AG04449 (cell line): ENCODE measurements at places on chromosomes 3 and 15.

DNA sequence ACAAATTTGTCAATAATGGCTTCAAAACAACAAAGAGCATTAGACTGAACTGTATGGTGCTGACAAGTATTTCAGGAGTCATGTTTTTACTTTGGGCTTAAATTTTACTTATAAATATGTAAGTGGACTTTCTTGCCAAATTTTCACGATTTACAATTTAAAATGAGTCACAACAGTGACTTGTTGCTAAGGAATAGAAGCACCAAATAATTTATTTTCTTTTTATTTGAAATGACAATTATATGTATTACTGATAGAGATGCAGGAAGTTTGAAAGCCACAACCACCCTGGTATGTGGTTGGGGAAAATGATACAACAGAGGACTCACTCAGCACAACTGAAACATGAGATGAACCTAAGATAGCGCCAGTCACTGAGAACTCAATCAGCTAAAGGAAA is 90.3 kb downstream of the FMN1 start:
- DNase-seq = peak; percentile 50

DNA sequence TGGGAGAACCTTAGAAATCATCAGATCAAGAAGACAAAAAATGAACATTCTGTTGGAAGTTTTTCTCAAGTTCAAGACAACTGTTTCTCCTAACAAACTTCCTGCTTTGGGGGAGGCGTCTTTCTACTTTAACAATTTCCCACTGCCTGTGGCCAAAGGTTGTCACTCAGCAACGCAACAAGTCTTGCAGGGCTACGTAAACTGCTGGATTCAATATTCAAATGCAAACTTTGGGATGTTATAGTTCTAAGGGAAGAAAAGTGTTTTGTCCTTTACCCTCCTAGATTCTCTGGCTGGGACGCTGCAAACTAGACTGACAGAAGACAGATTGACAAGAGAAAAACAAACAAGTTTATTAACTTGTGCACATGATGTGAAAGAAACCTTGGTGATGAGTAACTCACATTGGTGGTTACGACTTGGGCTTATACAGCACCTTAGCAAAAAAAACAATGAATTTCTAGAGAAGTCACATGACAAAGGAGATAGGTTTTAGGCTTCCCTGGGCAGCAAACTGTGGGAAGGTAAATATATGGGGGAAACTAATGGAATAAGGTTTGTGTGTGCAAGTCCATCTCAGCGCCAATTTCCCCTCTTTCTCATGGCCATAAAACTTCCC is 34.0 kb upstream of the ARPIN start:
- DNase-seq = no peak

- no peak for DNase-seq
These were observed 108.7 kb downstream of the MYO9A start for GRCh38 chr15:72009222-72009621.

DNA sequence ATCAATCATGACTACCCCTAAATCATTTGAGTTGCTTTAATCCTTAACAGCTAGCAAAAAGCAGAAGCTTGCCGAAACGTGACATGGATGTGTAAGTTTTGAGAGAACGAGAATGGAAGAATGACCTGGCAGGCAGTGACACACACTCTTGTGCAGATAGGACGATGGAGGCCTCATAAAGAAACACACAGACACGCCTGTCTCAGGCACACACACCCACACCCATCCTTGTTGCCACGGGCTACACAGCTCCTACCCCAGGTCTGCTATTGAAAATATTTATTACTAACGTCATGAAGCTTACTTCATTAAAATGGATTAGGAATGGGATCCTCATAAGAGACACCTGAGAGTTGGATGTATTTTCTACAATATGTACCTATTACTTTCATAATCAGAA is 8.5 kb downstream of the MYO5C start:
- no peak for DNase-seq

GRCh38 chr3:124766113-124767095 is 36.2 kb downstream of the UMPS start:
- DNase-seq = no peak

DNA sequence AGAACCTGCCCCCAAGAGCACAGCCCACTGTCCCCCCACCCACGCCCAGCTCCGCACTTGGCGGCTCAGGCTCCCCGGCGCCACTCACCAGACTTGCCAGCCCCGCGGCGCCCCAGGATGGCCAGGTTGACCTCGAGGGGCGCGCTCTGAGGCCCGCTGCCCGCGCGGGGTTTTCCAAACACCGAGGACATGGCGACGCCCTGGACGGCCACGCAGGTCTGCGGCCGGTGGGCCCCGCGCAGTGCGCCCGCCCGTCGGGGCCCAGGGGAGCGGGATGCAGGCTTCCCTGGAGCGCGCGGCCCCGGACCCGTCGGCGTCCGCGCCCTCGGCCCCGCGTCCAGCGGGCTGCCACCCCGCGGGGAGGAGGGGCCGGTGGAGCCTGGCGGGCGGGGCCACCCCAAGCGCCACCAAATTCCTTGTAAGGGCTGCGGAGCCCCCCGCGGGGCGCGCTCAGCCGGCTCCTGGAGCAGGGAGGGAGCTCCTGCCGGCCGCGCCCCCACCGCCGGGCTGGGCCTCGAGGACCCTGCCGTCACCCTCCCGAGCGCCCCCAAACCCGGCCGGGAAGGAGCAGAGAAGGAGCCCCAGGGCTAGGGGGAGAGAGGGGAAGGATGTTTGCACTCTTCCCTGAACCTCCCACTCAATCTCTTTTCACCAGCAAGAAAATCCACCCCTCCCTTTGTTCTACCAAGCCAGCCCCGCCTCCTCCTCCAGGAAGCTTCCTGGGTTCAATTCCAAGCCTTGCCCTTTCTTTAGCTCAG is at the start of gene RASL12:
Gene RASL12 (minus strand): TSS at position 347 of the 758 bp plus-strand sequence. CDS start 156 bp downstream, at position 191.
- DNase-seq = no peak

- no peak for DNase-seq
These were observed 133.3 kb downstream of the CMSS1 start for GRCh38 chr3:99950921-99951320.

GRCh38 chr3:149215515-149215914 is 6.1 kb downstream of the CP start:
- no peak for DNase-seq

DNA sequence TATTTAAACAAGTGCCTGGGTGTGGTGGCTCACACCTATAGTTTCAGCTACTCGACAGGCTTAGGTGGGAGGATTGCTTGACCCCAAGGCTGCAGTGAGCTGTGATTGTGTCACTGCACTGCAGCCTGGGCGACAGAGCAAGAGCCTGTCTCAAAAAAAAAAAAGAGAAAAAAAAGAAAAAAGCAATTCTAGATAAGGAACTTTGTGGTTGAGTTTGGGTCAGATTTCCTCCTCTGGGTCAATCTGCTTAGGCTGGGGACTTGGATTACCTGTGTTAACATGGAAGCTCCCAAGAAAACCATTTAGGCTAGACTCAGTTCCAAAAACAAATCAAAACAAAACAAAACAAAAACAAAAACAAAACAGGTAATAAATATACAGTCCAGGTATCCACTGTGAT is 50.0 kb downstream of the ITPR1 start:
- DNase-seq = no peak

DNA sequence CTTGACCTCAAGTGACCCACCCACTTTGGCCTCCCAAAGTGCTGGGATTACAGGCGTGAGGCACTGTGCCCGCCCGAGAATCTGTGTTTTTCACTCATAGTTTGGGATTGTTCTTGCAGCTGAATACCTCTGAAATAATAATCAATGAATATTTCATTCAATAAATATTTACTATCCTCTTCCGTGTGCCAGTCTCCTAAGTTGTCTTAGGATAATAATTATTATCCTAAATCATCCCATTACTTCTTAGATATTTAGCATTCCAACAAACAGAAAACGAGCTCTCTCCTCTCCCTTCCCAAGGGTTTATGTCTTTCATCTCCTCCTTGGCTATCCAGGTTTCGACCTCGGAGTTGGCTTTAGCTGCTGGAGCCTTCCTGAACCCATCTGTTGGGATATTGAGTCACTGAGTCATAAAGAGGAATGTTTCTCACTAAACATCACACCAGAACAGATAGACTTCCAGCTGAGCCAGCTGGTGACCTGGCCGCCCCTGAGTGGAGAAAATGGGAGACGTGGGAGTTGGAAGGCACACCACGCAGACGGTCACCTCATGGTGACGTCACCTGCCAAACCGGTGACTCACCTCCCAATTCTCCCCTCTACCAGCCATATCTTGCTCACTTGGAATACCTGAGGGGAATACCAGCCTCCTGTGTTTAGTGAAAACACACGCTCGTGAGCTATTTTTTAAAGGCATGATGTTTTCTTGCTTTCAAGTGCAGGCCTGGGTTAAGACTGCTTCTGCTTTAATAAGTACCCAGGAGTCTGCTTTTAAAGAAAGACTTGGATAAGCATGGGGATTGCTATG is 43.9 kb downstream of the BHLHE40 start:
- DNase-seq = peak; percentile 93

DNA sequence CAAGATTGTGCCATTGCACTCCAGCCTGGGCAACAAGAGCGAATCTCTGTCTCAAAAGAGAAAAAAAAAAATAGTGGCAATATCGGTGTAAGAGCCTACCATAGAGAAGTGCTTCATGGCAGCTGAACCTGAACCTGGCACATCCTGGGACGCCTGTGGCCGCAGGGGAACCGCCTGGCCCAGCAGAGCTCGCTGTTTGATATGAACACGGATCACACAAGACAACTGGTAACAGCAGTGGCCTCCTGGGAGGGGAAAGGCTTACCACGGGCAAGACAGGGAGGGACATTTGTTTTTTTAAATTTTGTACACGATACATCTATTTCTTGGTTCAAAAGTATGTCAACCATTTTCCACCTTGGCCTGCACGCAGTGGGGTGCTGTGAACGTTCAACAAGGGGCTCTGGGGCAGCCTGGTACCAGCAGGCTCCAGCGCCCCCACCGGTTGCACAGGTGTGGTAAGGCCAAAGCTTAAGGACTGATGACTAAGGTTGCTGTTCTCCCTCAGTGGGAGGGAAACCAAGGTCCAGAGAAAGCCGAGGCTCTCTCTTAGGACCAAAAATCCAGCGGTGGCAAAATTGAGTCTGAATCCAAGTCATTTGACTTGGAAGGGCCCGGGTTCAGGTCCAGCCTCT is 21.7 kb upstream of the EPHB3 start:
- DNase-seq = no peak

DNA sequence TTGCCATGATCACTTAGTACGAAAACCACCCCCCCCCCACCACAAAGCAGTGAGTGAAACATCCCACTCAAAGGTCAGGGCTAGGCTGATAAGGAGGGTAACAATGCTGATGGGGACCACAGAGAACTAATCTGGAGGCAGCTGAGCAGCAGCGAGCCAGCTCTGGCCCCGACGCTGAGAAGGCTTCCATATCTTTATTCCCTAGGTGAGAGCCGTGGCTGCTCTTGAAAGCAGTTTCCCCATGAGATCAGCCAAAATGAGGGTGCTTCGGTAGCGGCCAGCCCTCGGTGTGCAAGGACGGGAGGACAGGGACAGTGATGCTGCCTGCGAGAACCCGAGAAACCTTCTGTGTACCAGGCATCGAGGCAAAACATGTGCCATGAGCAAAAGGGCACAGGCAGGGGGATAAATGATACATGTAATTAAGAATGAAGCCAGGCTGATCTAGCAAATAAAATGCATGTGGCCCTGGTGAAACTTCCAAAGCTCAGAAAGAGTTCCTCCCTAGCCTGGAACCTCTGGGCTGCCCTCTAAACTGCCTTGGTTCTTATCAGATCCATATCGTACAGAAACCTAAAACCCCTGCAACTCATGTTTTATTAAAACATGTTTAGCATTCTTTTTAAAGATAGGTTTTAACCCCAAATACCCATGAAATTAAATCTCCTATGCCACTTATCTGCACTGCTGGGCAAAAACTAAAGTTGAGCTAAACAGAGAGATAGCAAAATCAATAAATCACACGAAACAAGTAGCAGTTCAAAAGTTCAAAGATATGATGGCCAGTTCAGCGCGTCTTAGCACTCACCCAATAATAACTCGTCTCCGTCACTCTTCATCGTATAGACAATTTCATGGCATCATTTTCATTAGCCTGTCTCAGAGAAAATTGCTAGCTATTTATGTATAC is 337.3 kb downstream of the FOXP1 start:
- DNase-seq = no peak

- no peak for DNase-seq
These were observed 2.5 kb upstream of the ETFA start for GRCh38 chr15:76313731-76314130.

DNA sequence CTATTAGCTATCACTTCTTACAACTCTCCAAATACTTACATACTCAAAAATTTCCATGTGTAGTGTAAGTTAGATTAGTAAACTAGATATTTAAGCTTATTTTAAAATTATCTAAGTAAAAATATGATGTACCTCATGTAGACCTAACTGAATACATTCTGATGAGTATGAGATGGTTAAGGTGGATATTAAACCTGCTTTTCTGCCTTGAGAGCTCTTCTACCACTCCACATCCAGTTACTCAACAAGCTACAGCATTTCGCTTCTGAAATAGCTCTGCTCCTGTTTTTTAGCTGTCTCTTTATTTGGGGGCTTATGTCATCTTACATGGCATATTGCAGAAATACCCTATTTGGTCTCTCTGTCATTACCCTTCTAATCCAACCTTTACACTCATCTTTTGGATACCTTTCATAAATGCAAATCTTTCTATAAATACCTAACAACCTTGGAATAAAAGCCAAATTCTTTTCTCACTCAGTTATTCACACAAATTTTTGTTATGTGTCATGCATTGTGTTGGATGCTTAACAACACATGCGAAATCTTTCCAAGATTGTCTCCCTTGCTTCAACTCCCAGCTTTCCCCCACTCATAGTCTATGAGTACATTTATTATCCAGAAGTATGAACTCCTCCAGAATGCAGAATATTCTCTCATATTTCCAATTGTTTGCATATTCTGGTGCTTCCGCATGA is 92.0 kb downstream of the ALCAM start:
- DNase-seq = no peak

- DNase-seq = no peak
These were observed 34.2 kb upstream of the TSEN2 start for GRCh38 chr3:12449889-12450682.

GRCh38 chr3:13262493-13263211 is 157.5 kb downstream of the NUP210 start:
- no peak for DNase-seq

DNA sequence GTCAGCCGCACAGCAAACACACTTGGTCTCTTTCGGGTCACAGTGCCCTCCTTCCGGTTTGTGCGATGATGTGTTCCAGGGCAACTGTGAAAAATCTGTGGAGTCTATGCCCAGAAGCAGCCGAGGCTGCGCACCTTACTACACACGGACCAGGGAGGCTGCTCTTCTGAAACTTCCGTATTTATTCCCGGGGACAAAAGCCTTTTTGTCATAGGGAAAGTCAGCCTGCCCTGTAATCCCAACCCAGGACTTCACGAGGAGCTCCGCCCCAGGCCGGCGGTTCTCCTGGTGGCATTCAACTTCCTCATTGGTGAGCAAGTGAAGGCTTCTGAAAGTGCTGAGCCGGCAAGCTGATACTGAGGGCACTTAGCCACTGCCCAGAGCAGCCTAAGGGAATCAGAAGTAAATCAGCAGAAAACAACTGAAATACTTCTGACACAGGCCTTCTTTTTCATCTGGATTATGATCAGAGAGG is 126.5 kb downstream of the FMN1 start:
- DNase-seq = no peak

DNA sequence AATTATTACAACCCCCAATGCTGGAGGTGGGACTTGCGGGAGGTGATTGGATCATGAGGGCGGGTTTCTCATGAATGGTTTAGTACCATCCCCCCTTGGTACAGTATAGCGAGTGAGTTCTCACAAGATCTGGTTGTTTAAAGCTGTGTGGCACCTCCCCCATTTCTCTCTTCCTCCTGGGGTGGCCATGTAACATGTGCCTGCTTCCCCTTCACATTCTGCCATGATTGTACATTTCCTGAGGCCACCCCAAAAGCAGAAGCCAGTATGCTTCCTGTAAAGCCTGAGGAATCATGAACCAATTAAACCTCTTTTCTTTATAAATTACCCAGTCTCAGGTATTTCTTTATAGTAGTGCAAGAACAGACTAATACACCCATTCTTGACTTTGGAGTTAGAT is 20.3 kb upstream of the PROK2 start:
- no peak for DNase-seq
